ENCODE measurements at places on chromosomes 11 and 22.
A peak's percentile ranks its signal among the peaks of the same experiment; 100 is the strongest.

DNA sequence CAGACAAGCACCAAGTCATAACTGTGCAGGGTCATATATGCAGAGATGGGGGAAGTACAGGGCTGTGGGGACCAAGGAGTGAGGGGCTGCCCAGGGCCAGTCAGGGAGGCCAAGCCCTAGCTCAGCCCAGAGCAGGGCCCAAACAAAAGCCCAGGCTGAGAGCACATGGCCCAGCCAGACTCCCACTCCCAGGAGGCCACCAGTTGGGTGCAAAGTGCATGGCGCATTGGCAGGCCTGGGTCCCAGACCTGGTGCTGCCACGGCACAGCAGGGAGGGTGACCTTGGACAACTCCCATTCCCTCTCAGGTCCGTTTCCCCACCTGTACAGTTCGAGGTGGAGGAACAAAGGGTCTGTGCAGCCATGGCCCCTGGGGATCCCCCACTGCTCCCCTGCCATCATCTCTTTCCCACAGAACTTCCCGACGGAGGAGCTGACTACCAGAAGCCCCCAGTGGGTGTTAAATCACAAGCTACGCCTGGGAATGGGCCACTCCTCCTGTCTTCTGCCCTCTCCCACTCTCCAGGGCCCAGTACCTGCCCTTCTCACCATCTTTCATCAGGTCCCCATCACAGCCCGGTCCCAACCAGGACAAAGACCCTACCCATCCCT lies 608 bp downstream of the NIPSNAP1 start:
- no peak for DNase-seq

GRCh38 chr22:48923996-48924395 lies 903.7 kb downstream of the BRD1 start:
- no peak for DNase-seq

DNA sequence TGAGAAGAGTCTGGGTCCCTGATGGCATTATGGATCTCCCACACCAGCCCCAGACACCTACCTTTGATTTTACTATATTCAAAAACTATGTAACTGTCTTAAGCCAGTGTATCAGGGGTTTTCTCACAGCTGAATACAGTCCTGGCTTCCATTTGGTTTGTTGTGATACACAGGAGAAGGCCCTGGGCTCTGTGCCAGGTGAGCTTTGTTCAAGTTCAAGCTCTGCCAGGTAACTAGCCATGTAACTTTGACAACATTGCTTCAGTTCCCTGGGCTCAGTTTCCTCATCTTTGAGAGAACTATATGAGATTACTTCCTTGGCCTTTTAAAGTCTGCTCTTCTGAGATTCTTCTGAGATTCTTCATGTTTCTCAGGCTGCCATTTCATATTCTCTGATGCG lies 327.5 kb upstream of the TENM4 start:
- no peak for DNase-seq

DNA sequence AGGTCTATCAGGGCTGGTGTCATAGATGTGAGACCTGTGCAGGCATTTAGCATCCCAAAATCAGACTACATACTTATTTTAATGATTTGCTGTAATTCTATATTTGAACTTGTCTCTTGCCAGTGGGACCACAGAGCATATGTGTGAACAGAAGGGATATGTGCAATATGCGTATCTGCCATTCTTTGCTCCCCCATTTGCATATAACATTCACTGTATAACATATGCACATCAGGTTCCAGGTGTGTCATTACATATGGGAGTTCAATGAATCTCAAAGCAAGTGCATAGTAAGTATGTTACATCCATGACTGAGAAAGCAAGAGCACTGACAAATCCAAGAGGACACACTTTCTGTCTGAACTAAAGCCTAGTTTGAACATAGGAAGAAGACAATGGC lies 1115.1 kb upstream of the CNTN5 start:
- no peak for DNase-seq

DNA sequence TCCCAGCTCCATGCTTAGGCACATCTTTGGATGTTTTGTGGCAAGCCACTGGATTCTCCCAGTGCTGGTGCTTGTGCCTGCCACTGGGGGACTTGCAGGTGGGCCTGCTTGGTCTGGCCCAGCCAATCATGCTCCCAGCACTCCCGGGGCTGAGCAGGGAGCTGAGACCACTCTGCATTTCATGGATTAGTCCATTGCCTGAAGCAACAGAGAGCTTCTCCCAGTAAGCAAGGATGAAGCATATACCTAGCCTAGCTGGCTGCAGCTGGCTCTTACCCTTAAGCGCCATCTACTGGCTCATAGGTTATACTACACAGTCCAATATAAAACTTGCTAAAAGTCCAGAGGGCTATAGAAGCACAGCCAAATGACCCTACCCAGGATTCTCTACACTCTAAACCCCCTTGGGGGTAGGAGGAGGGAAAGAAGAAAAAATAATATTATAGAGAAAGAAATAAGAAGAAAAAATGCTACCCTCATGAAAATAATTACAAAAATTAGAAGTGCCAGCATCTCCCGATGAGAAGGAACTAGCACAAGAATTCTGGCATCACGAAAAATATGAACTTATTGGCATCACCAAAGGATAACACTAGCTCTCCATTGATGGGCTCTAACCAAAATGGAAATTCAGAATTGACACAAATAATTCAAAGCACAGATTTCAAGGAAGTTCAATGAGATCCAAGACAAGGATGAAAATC lies 275.3 kb downstream of the C11orf87 start:
- DNase-seq, result peak; percentile 23

DNA sequence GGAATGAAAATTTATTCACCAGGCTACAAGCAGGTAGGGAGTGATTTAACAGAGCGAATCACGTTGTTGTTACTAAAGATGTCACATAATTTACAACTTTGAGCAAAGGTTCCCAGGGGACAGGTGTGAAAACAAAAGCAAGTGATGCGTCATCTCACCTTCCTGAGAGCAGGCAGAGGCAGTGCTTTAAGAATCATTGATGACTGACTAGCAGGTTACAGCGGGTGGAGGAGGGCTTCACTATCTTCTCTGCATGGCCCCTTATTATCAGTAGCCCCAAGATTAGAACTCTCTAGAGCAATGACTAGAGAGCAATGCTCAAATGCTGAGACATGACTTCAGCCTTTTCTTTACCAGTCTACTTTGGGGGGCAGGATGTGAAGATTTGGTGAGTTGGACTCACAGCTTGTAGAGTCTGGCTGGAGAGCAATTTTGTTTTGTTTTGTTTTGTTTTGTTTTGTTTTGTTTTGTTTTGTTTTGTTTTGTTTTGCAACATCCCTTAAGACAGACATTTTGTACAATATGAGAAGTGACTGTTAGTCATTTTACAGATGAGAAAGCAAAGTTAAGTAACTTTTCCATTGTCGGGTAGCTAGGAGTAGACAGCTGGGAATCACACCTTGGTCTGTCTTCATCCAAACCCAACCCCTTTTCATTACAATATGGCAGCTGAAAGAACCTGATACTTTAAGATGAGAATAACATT lies 84.8 kb downstream of the SLC1A2 start:
- no peak for DNase-seq

GRCh38 chr22:22955866-22956535 lies 68.4 kb downstream of the IGLL5 start:
- no peak for DNase-seq

- DNase-seq, result no peak
Measured at GRCh38 chr11:121246021-121246768, 46.4 kb upstream of the SC5D start.

DNA sequence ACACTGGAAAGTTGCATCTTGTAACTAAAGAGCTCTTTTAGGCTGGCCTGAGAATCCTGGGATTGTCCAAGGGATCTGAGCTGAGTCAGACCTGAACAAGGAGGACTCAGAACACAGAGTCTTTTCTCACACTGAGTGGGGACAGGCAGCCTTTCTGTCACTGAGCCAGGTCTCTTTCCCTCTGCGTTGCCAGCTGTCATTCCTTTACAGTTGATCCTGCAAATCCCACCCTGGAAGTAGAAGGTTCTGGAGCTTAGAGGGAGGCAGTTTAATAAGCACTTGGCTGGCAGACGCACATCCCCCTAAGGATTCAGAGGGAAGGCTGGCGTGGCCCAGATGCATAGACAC lies 76.3 kb upstream of the SUSD2 start:
- DNase-seq, result no peak

- peak; percentile 71 for DNase-seq
Measured at GRCh38 chr11:61270354-61271076, 24.6 kb downstream of the VWCE start.

DNA sequence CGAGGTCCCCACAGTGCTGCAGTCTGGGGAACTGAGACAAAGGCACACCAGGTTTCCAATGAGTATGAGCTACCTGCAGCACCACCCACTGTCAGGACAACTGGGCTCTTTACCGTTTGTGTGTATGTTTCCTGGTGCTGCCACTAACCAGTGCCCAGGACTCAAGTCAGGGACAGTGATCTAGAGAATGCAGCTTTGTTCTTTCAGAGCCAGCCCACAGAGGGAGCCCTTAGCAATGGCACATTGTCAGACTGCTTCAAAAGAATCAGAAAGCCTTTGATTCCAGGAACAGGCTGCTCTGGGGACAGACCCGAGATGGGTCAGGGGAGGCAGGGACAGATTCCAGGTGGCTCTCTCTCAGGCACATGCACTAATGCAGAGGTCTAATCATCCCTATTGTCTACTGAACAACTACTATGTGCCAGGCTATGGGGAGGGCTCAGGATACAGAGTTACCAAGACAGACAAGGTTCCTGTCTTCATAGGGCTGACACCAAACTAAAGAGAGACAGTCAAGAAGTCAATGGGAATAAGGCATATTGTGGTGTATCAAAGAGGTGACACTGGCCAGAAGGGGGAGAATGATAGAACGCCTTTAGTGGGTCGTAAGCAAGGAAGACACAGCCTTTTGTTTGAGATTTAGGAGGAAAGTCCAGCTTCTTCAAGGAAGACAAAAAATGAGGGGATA lies 103.7 kb downstream of the VPREB1 start:
- no peak for DNase-seq

DNA sequence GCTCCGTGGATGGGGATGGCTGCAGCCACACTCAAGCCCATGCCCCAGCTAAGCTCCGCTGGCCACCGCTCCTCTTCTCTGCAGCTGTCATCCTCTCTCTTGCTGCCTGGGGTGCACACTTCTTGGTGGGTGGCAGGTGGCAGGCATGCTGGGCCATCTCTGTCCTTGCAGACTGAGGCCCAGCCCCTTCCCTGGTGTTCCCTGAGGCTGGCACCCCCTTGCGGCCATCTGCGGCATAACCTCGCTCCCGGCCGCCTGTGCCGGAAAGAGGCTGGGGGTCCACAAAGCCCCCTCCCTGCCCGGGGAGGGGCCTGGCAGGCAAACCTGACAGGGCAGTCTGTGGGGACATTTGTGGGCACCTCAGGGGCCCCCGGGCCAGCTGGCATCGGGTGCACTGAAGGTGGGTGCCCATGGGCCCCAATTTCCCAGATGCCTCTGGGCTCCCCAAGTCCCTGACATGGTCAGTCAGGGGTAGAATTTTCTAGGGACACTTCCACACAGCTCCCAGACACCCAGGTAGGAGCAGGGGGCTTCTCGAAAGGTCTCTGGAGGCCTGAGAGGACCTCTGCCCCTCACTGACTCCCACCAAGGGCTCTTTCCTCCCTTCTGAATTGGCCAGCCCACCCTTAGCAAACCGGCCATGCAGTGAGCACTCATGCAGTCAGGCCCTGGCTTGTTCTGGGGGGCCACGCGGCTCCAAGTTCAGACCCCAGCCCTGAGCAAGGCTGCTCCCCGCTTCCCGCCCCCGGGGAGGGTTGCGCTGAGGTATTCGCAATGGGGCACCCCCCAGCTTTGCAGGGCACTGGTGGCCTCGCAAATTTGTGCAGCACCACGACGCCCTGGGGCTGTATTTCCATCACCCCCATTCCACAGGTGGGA lies 23.5 kb upstream of the TH start:
- no peak for DNase-seq

DNA sequence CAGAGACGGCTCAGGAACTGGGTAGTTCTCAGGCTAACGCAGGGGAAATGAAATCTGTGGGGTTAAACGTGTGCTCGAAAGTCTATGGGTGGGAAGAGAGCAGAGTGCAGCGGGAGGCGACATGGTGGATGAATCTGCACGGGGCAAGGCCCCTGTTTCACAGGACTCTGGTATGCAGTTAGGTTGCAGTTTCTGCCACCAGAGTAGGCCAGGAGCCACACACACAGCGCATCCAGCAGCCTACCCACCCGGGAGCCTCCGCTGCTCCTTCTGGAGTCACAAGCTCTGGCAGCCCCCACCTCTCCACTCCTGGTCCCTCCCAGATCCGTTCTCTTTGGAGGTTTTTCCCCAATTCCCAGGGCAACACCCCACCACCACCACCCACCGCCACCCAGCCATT lies 27.0 kb downstream of the SPATA19 start:
- no peak for DNase-seq

GRCh38 chr22:38177926-38178604 lies 3.6 kb downstream of the PLA2G6 start:
- DNase-seq, result peak; percentile 61
